ENCODE measurements at places on chromosomes 6 and 20.

DNA sequence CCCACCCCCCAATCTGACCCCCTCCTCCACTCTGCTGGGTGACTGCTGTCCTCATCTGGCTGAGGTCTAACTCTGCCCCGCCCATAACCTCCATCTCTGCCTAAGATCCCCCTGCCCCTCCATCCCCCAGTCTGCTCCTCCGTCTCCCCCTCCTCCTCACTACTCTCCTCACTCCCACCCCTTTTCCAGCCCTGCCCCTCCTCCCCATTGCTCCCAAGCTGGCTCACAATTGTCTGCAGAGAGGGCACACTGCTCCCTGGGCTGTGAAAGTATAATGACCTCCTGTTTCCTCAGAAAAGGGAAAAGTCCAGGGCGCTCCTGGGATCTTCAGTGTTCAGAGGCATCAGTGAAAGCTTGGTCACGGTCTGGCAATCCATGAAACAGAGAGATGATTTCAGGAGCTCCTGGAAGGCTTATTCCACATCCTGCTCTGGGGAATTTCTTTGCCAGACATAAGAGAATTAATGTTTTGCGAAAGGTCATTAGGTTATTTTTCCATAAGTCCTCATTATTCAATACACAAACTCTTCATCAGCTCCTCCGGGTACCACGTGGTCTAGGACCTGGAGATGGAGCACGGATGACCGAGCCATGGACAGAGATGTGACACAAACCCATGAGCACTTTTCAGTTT is 21.5 kb downstream of the CST5 start:
- DNase-seq, result no peak

DNA sequence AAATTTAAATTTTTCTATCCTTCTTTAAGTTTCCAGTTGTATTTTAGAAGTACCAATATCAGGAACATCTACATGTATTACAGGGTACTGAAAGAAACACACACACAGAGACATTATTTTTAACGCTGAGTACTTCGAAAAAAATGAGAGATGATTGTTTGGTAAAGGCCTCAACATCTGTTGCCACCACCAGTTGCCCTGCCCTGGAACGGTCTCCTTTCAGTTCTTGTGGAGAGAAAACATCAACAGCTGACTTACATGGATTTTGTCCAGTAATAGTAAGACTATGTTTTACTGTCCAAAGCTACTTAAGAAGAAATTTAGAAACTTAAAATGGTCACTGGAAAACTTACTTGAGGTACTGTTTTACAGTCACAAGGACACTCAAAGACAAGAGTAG is 16.7 kb downstream of the HMGCLL1 start:
- no peak for DNase-seq

DNA sequence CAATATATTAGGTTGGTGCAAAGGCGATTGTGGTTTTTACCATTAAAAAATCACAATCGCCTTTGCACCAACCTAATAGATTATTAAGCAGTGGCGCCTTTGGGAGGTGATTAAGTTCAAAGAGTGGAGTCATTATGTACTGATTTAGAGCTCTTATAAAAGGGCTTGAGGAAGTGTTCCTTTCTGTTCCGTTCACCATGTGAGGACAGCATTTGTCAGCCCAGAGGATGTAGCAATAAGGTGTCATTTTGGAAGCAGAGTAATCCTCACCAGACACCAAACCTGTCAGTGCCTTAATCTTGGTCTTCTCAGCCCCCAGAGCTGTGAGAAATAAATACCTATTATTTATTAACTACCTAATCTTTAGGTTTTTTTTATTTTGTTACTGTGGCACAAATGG is 542.1 kb upstream of the MAN1A1 start:
- DNase-seq, result no peak

DNA sequence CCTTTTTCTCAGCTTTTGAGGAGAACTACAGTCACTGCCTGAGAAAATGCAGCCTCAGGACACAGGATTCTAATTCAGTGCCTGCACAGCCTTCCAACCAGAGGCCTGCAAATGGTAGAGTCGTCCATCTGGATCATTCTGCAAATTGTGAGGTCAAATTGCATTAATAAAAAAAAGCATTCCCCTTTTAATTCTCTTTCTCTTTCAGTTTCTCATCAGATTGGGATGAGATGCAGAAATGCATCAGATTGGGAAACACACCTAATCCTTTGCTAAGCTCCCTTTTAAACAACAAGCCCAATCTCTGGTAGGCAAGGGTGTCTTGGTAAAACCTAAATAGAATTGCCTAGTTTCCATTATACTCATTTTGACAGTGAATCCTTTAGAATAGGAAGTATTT is 838.8 kb downstream of the MAFB start:
- DNase-seq, result no peak

DNA sequence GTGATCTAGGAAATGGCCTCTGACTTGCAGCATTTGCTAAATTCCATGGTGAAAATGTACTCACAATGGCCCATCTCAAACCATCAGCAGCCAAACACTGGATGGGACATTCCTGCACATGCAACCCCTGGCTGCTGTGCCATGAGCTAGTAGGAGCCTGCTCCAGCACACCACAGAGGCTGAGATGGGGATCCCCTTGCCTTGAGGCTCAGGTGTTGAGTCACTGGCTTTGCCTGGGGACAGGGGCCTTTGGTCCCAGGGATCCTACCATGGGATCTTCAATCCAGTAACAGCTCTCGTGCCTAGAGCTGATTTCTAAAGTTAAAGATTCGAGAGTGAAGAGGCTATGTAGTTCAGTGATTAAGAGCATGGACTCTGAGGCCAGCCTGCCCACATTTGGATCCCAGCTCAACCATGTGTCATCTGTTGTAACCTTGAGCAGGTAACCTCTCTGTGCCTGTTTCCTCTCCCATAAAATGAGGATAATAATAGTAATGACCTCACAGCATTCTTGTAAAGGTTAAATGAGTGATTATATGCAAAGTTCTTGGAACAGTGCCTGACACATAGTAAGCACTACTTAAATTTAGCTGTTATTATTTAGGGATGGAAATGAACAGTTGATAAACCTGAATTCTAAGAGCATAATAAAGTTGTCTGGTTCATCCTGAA is 16.4 kb downstream of the FOXQ1 start:
- no peak for DNase-seq

DNA sequence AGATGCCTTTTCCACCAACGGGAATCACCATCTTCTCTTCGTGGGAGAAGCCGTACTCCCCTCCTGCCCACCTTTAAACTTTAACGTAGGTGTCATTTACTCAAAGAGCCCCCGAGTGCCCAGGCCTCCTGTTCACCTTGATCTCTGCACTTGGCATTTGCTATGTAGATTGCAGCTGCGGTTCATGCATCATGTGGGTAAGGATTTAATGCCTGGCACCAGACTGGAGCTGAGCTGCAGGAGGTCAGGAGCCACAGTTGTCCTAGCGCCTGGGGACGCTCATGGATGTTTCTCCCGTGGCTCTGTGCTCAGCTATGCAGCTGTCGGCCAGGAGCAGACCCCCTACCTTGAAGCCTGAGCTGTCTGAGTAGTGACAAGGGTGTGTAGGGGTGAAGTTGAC is 133.7 kb downstream of the CDH4 start:
- DNase-seq, result no peak

DNA sequence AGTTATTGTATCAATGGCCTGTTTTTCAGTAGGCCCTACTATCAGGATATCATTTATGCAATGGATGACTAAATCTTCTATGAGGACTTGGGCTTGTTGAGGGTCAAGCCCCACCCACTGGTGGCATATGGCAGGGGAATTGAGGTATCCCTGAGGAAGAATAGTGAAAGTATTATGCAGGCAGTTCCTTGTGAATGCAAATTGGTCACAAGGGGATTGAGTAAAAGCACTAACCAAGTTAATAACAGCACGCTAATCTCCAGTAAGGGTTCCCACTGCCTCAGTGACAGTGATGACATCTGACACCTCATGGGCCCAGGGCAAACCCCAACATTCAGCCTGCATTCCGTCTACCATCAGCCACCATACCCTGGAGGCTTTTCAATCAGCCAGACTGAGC is 14.9 kb downstream of the BPIFA1 start:
- no peak for DNase-seq

- DNase-seq, result no peak
These were observed 15.9 kb upstream of the ZNF133 start for GRCh38 chr20:18272451-18272850.

Data from stimulated activated CD8-positive, alpha-beta memory T cell treated with anti-CD3 and anti-CD28 coated beads, Interleukin-15, amount 100 ng/mL, for 4 hours (primary cell).